ENCODE measurements at places on chromosomes 5 and 9.

GRCh38 chr5:176941951-176942350 is 42.8 kb upstream of the HK3 start:
- peaks cover 40% of the 10 kb centered on the region for H3K36me3 ChIP-seq
- no peak for DNase-seq
- H3K4me3 ChIP-seq: no peak overlapping the region
- no peaks in the 10 kb centered on the region for H3K4me1 ChIP-seq
- H3K27ac ChIP-seq: no peak overlapping the region

- no peaks in the 10 kb centered on the region for H3K36me3 ChIP-seq
- no peak overlapping the region for H3K4me3 ChIP-seq
- H3K27me3 ChIP-seq: no peaks in the 10 kb centered on the region
- peaks cover 24% of the 10 kb centered on the region for H3K4me1 ChIP-seq
These were observed 6.5 kb upstream of the NEK6 start for GRCh38 chr9:124251204-124251603.

- no peak overlapping the region for H3K4me3 ChIP-seq
- H3K27me3 ChIP-seq: no peaks in the 10 kb centered on the region
- no peaks in the 10 kb centered on the region for H3K4me1 ChIP-seq
- no peak for DNase-seq
- no peak overlapping the region for H3K27ac ChIP-seq
- peaks cover 3% of the 10 kb centered on the region for H3K36me3 ChIP-seq
These were observed 90.3 kb upstream of the LARP1 start for GRCh38 chr5:154664869-154665268.

- DNase-seq: no peak
- no peaks in the 10 kb centered on the region for H3K27me3 ChIP-seq
- H3K4me3 ChIP-seq: no peak overlapping the region
- H3K36me3 ChIP-seq: peaks cover 9% of the 10 kb centered on the region
- H3K27ac ChIP-seq: no peak overlapping the region
- H3K4me1 ChIP-seq: peaks cover 5% of the 10 kb centered on the region
These were observed 123.0 kb upstream of the MEF2C start for GRCh38 chr5:89005990-89006389.

- no peak for DNase-seq
- H3K27me3 ChIP-seq: no peaks in the 10 kb centered on the region
- peaks cover 18% of the 10 kb centered on the region for H3K36me3 ChIP-seq
- peaks cover 6% of the 10 kb centered on the region for H3K4me1 ChIP-seq
- H3K27ac ChIP-seq: no peak overlapping the region
- H3K4me3 ChIP-seq: no peak overlapping the region
These were observed 37.6 kb downstream of the PTGER4 start for GRCh38 chr5:40717281-40717680.

GRCh38 chr5:6498968-6499367 is 50.3 kb downstream of the UBE2QL1 start:
- H3K4me3 ChIP-seq: no peak overlapping the region
- peaks cover 3% of the 10 kb centered on the region for H3K36me3 ChIP-seq
- H3K27ac ChIP-seq: no peak overlapping the region
- DNase-seq: no peak
- no peaks in the 10 kb centered on the region for H3K4me1 ChIP-seq

- H3K36me3 ChIP-seq: no peaks in the 10 kb centered on the region
- no peak overlapping the region for H3K27ac ChIP-seq
- H3K4me3 ChIP-seq: no peak overlapping the region
- H3K4me1 ChIP-seq: no peaks in the 10 kb centered on the region
- no peak for DNase-seq
These were observed 31.7 kb downstream of the MTX3 start for GRCh38 chr5:79959407-79959806.

DNA sequence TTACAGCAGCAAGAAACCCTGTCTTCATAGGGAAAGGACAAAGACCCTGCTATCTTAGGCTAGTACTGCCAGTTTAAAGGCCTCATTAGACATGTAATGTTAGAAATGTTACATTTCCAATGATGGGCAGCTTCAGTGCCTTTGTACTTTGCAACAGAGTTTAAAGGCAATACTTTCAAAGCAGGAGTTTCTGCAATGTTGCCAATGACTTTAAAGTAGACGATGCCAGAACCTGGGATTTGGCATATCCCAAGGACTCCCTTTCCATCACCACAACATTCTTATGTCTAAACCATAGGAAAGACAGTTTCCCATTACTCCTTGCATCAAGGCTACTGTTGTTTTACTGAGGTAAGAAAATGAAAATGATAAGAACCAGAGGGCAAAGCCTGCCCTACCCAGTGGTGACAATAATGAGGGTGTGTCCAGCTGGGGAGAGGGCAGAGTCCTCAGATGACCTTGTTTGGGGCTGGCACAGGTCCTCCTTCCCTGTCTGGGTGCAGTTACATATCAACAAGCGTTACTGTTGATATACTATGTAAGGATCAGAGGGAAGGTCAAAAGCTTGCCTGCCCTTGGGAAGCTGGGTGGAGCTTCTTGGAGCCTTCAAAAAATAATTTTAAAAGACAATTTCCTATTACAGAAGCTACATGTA is 27.5 kb upstream of the MLANA start:
- no peak for DNase-seq
- peaks cover 3% of the 10 kb centered on the region for H3K36me3 ChIP-seq
- H3K4me3 ChIP-seq: no peak overlapping the region
- H3K27me3 ChIP-seq: no peaks in the 10 kb centered on the region
- no peaks in the 10 kb centered on the region for H3K4me1 ChIP-seq

- no peaks in the 10 kb centered on the region for H3K36me3 ChIP-seq
- H3K4me1 ChIP-seq: peaks cover 10% of the 10 kb centered on the region
- peaks cover 68% of the 10 kb centered on the region for H3K27me3 ChIP-seq
- H3K4me3 ChIP-seq: no peak overlapping the region
- no peak overlapping the region for H3K27ac ChIP-seq
These were observed 134.6 kb upstream of the HAND1 start for GRCh38 chr5:154612666-154613065.

DNA sequence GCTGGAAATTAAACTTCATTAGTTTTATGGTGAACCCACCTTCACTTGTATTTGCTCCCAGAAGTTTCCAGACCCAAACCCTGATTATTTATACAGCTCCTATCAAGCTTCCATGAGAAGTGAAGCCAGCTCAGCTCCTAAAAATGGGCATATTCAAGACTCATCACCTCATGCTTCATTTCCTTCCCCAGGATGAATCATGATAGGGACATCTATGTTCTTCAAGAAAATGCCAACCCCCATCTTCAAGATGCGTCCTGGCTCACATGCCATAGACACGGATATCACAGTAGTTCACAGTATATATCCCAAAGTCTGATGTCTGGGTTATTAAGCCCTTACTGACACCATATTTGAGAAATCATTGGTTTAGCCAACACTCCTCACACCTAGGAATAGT is 217.6 kb downstream of the NPR3 start:
- DNase-seq: no peak
- H3K27ac ChIP-seq: no peak overlapping the region
- no peaks in the 10 kb centered on the region for H3K4me1 ChIP-seq
- no peaks in the 10 kb centered on the region for H3K27me3 ChIP-seq
- no peaks in the 10 kb centered on the region for H3K36me3 ChIP-seq

- H3K4me3 ChIP-seq: no peak overlapping the region
- peaks cover 5% of the 10 kb centered on the region for H3K4me1 ChIP-seq
- no peak for DNase-seq
- no peaks in the 10 kb centered on the region for H3K27me3 ChIP-seq
- no peak overlapping the region for H3K27ac ChIP-seq
- peaks cover 31% of the 10 kb centered on the region for H3K36me3 ChIP-seq
These were observed 105.7 kb downstream of the NR3C1 start for GRCh38 chr5:143297756-143298155.

GRCh38 chr9:71446473-71447411 is 321.6 kb downstream of the CEMIP2 start:
- peak overlapping the region; percentile 66 for H3K4me3 ChIP-seq
- H3K27me3 ChIP-seq: peaks cover 40% of the 10 kb centered on the region
- peak; percentile 48 for DNase-seq
- no peak overlapping the region for H3K27ac ChIP-seq
- H3K36me3 ChIP-seq: no peaks in the 10 kb centered on the region

- peaks cover 55% of the 10 kb centered on the region for H3K27me3 ChIP-seq
- H3K4me3 ChIP-seq: no peak overlapping the region
- no peak overlapping the region for H3K27ac ChIP-seq
- DNase-seq: no peak
- H3K36me3 ChIP-seq: no peaks in the 10 kb centered on the region
These were observed 185.0 kb downstream of the DIRAS2 start for GRCh38 chr9:90457386-90458190.

GRCh38 chr5:124724357-124725039 is 21.9 kb downstream of the ZNF608 start:
- peak overlapping the region; percentile 77 for H3K27ac ChIP-seq
- peaks cover 51% of the 10 kb centered on the region for H3K4me1 ChIP-seq
- peak overlapping the region; percentile 72 for H3K4me3 ChIP-seq
- H3K27me3 ChIP-seq: no peaks in the 10 kb centered on the region
- H3K36me3 ChIP-seq: no peaks in the 10 kb centered on the region

DNA sequence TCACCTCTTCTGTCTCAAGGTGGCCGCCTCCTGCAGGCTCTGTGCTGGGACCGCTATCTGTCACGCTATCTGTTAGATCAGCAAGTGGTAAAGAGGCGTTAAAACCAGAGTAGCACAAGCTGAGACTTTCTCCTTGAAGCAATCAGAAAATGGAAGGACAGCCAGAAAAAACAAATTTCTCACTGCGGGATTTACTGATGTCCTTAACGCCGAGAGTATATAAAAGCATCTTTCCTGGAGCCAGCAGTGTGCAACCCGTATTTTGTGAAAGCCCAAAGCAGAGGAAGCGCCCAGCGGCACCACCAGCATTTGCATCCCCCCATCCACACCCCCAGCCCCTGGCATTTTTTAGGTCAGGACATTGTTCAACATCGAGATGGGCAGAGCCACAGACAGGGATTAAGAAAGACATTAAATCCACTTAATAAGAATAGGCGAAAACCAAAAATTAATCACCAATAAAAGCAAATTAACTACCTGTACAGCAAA is 48.6 kb downstream of the DUSP1 start:
- no peaks in the 10 kb centered on the region for H3K36me3 ChIP-seq
- H3K27me3 ChIP-seq: no peaks in the 10 kb centered on the region
- DNase-seq: no peak
- no peak overlapping the region for H3K27ac ChIP-seq

GRCh38 chr5:125708583-125708982 is 714.6 kb upstream of the GRAMD2B start:
- no peak for DNase-seq
- no peak overlapping the region for H3K27ac ChIP-seq
- peaks cover 19% of the 10 kb centered on the region for H3K27me3 ChIP-seq
- no peaks in the 10 kb centered on the region for H3K36me3 ChIP-seq

DNA sequence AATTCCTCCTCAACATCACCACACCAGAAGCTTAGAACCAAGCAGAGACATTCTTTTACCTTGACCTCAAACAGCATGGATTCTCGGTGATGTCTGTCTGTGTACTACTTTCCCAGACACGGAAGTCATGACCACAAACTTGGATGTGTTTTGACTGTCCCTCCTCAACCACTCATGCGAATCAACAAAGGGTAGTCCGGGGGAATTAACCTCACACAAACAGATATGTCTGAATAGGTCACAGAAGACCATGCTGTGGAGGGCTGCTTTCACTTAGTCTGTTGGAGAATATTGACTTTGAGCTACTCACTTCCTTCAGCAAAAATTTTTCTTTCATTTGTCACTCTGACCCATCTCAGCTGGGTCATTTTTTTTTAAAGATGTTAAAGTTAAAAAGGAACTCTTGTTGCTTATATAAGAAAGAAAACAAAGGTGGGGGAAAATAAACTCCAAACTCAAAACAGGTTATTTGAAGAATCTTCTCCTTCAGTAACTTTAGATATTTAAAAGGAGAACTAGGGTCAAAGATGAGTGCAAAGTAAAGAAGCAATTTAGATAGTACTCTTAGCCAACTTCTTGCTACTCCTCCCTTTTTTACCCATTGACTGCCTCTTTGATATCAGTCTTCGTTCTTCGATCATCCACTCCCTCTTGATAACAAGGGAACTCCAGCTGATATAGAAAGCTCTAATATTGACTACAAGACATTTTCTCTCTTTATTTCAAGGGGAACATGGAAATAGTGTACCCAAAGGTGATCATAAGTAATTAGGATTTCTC is 343.4 kb upstream of the CDH6 start:
- H3K4me1 ChIP-seq: no peaks in the 10 kb centered on the region
- H3K27ac ChIP-seq: no peak overlapping the region
- no peaks in the 10 kb centered on the region for H3K36me3 ChIP-seq

DNA sequence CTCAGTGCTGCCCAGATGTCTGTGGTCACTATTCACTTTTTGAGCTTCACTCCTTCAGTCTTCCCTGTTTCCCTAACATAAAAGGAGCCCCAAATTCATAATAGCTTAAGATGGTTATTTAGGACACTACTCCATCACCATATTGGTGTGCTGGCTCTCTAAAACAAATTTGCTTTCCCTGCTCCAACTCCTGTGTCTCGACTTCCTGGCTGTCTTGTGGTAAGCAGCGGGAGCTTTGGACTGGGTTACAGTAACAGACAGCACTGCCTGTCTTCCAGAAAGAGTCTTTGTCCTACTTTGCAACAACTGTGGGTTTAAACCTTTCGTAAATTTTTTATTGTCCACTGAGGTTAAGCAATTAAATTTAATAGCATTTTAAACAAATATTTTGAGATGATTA is 389.4 kb downstream of the CDH9 start:
- H3K4me3 ChIP-seq: no peak overlapping the region
- H3K36me3 ChIP-seq: no peaks in the 10 kb centered on the region
- H3K4me1 ChIP-seq: no peaks in the 10 kb centered on the region
- H3K27me3 ChIP-seq: no peaks in the 10 kb centered on the region
- DNase-seq: no peak

DNA sequence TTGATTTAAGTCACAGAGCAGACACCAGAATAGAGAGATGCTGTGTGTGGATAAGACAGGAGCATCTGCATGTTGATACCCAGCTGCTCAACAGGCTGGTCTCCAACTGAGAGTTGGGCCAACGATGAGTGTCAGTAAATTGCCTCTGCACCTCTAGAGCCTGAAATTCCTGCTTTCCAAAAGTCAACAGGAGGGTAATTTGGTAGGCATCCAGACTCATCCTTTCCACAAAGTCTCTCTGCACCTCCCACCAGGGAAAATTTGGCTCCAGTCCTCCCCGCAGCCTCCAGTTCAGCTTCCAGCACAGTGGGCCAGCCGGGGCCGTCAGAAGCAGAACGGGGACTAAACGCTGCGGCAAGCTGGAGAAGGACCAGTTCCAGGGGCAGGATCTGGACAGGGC is 136.9 kb downstream of the RFK start:
- H3K36me3 ChIP-seq: no peaks in the 10 kb centered on the region
- H3K27ac ChIP-seq: no peak overlapping the region
- no peak overlapping the region for H3K4me3 ChIP-seq
- no peak for DNase-seq
- H3K4me1 ChIP-seq: no peaks in the 10 kb centered on the region

GRCh38 chr5:68260467-68260866 is 44.9 kb downstream of the PIK3R1 start:
- H3K4me1 ChIP-seq: peaks cover 67% of the 10 kb centered on the region
- no peak overlapping the region for H3K4me3 ChIP-seq
- no peak for DNase-seq
- H3K27me3 ChIP-seq: no peaks in the 10 kb centered on the region
- H3K36me3 ChIP-seq: no peaks in the 10 kb centered on the region

- no peak overlapping the region for H3K4me3 ChIP-seq
- peaks cover 26% of the 10 kb centered on the region for H3K27me3 ChIP-seq
- H3K36me3 ChIP-seq: no peaks in the 10 kb centered on the region
- peaks cover 5% of the 10 kb centered on the region for H3K4me1 ChIP-seq
These were observed 23.5 kb upstream of the ELAVL2 start for GRCh38 chr9:23849379-23850035.

- H3K4me3 ChIP-seq: peak overlapping the region; percentile 74
- DNase-seq: no peak
- peaks cover 6% of the 10 kb centered on the region for H3K4me1 ChIP-seq
- H3K36me3 ChIP-seq: no peaks in the 10 kb centered on the region
- no peaks in the 10 kb centered on the region for H3K27me3 ChIP-seq
These were observed 16.8 kb upstream of the ACTBL2 start for GRCh38 chr5:57499262-57500050.
